ENCODE measurements at places on chromosomes 11 and 22.

DNA sequence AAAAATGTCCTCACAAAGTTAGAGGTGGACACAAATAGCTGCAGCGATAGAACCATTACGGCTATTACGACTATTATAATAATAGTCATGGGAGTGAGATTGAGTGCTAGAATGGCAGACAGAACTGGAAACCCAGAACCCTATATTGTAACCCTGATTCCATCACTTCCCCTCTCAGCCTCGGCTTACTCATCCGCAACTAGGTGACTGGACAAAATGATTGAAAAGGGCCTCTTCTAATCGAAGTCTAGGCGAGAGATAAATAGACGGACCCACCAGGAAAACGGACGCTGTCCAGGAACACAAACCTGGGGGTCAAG, 629 bp downstream of the PSMA1 start:
- no peak for DNase-seq

GRCh38 chr11:69574608-69575255, 66.2 kb upstream of the CCND1 start:
- DNase-seq: no peak

- DNase-seq: peak; percentile 75
Measured at GRCh38 chr22:47592791-47593190, 830.3 kb downstream of the TBC1D22A start.

- no peak for DNase-seq
Measured at GRCh38 chr11:89521792-89522191, 30.6 kb upstream of the NOX4 start.

DNA sequence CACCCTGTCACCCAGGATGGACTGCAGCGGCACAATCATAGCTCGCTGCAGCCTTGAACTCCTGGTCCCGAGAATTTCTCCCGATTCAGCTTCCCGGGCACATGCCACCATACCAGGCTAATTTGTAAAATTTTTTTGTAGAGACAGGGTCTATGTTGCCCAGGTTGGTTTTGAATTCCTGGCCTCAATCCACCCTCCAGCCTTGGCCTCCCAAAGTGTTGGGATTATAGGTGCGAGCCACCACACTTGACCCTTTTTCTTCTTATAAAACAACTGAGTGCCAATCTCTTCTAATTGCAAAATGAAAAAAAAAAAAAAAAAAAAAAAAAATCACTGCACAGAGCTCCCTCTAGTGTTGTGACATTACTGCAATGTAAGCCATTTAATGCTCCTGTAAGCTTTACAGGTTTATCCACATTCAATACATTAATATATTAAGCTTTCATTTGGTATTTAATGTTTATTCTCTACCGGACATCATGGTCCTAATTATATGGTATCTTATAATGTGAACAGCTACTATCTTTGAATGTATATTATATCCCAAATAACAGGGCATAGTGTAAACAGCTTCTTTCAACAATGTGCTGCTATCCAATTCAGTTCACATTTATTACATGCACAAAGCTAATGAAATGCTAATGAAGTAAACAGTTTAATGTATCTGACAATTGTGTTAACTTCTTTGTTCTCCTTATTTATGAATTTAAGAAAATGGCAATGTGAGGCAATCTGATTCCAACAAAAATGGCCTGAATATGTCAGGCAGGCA, 44.6 kb downstream of the COPB1 start:
- DNase-seq: no peak

DNA sequence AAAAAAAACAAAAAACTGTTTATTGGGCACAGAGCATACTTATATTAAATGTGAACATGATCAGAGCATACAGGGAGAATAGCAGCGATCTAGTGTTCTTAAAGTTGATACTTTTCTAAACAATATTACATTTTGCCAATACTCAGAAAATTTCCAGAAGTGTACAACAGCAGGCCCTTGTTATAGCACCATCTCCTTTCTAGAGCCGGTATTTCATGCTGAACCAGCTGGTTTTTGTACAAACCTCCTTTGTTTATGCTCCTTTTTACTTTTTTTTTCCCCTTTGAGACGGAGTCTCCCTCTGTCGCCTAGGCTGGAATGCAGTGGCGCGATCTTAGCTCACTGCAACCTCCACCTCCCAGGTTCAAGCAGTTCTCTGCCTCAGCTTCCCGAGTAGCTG, 90.7 kb downstream of the PPP6R3 start:
- no peak for DNase-seq

- DNase-seq: no peak
Measured at GRCh38 chr11:70736937-70737640, 338.8 kb downstream of the CTTN start.

DNA sequence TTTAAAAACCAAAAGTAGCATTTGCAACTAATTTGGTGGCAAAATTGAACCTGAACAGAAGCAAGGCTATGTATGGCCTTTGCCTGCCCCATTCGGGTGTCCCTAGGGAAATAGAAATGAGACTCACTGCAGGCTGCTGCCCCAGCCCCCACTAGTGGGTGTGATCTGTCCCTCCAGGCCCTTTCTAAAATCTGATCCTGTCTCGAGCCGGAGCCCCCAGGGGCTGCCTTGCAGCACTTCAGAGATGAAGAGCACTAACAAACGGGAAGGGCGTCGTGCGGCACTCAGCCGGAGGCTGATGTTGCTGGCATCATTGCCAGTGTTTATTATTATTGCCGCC, 43.2 kb downstream of the CD82 start:
- DNase-seq: no peak

- DNase-seq: no peak
Measured at GRCh38 chr22:35739931-35740380, 22.3 kb downstream of the APOL5 start.

- no peak for DNase-seq
Measured at GRCh38 chr11:15034687-15035267, 38.6 kb upstream of the CALCB start.

GRCh38 chr22:33850193-33850592, 70.1 kb downstream of the LARGE1 start:
- no peak for DNase-seq

DNA sequence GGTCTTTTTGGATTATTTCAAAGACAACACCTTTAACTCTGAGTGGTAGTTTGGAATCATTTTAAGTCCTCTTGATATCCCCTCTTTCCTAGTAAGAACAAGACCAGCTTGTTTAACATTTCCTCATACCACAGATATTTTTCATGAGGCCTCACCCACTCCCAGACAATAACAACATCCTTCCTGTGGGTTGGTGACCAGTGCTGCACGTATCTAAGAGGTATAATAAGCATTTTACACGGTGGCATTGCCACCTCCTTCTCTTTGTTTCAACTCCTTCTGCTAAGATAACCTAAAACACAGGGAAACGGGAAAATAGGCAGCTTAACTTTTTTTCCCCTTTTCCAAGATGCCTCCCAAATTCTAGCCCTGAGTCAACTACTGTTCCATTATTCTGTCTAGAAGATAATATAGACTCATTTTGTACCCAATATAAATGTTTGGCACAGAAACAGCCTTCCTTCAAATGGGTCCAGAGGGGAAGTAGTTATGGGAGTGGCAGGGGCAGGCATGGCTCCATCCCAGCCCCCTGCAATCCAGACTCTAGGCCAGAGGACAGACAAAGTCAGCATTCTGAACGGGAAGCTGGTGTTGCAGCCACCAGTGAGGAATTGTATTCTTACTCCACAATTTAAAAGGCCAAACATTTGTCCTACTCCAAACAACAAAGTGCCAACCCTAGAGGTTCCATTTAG, 28.5 kb downstream of the MAML2 start:
- DNase-seq: no peak

DNA sequence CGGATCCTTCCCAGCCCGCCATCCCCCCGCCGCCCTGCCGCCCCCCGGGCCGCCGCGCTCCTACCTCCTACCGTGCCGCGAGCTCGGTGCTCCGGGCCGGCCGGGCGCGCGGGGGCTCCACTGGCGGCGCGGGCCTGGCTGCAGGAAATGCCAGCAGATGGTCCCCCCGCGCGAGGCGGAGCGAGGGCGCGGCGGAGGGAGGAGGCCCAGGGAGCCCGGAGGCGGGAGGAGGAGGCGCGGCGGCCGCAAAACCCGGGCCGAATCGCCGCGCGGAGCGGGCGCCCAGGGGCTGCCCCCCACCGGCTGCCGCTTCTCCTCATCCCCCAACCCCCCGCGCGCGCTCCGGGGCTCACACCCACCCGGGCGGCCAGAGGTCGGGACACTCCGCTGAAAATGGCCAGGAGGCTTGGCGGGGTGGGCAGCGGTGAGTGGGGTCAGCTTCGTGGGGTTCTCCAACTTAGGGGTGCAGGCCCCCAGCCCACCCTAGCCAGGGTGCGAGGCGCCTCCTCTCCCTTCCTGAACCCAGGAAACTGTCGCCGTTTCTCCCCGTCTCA, at the start of gene OSBPL5:
TSS of gene OSBPL5 (minus strand) at position 159 of the 554 bp plus-strand sequence. CDS start 36,162 bp downstream, outside the sequence.
- DNase-seq: peak; percentile 74

DNA sequence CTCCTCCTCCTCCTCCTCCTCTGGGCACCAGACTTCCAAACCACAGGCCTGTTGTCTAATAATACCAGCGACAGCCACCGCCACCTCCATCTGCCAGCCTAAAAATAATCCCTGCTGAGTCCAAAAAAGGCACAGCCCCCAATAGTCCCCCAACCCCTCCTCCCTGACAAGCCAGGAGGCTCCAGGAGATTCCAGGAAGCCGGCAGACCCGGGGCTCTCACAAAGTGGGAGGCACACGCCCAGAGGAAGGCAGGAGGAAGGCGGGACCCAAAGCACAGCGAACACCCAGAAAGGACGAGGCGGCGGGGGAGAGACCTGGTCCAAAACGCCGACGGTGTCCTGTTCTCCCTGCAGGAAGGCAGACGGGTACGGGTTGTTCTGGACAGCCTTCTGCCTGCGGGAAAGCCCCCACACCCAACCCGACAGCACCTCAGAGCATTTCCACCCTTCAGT, 5.9 kb downstream of the IGSF9B start:
- DNase-seq: no peak

DNA sequence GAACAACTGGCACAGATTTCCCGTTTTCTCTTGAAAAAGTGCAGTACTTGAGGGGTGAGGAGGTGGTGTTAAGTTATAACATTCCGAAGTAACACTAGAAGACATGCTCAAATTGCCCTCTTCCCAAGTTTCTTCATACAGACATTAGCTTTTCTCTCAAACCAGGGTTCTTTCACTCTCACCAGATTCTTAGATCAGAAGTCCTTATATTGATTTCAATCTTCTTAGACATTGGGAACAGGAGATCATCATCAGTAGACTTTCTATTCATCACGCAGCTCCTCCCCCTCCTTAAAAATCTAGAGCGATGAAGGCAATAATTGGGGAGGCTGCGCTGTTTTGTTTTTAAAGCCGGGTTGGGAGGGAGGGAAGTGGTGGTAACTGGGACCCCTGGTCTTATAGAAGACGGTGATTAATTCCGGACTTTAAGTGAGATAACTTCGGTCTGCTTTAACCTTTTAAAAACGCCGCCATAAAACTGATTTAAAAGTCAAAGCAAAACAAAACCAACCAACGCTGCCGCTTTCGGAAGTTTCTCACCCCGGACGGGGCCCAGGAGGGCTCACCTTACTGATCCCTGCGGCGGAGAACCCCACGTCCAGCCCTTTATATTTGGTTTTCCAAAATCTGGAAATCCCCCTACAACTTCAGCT, 665 bp downstream of the USP28 start:
- DNase-seq: no peak

- no peak for DNase-seq
Measured at GRCh38 chr11:57459164-57460021, 935 bp upstream of the RTN4RL2 start.

GRCh38 chr11:113723787-113724186, 17.7 kb upstream of the TMPRSS5 start:
- DNase-seq: no peak

DNA sequence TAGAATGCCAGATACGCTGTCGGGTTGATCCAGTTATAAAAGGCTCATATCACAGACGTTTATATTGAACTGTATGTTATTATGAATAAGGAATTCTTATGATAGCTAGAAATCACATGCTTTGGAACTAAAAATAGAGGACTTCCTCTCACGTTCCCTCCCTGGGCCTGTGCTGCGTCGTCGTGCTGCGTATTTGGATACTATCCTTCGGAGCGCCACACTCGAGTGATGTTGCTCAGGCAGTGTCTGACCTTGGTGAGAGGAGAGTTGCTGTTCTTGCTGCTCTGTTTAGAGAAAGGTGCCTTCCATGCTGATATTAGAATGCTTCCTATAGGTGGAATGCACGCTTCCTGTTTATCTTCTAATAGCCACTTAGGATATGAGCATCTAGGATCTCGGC, 20.2 kb upstream of the ST14 start:
- no peak for DNase-seq

- peak; percentile 79 for DNase-seq
Measured at GRCh38 chr11:65212226-65212801, 30.6 kb downstream of the CAPN1 start.
